ENCODE measurements at places on chromosomes 3 and 15.
A peak's percentile ranks its signal among the peaks of the same experiment; 100 is the strongest.

GRCh38 chr3:187833799-187834578 lies 88.7 kb upstream of the BCL6 start:
- DNase-seq: no peak

GRCh38 chr3:73511571-73512525 lies 112.9 kb downstream of the PDZRN3 start:
- DNase-seq: no peak

DNA sequence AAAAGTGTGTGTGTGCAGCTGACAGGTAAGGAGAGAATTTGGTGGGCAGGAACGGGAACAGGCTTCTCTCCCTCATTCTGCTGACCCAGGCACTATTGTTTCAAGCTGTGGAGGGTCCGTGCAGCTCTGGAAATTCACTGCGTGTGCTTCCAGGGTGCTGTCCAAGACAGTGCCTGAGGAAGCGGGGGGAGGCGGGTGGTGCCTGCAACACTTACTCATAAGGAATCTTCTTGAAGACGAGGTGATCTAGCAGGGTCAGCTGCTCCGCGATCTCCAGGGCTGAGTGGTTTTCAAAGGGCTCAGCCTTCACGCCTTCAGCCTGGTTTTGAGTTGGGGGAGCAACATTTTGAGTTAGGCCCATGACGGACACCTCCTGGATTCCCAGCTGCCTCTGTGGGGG lies 46.6 kb upstream of the CTSH start:
- no peak for DNase-seq

DNA sequence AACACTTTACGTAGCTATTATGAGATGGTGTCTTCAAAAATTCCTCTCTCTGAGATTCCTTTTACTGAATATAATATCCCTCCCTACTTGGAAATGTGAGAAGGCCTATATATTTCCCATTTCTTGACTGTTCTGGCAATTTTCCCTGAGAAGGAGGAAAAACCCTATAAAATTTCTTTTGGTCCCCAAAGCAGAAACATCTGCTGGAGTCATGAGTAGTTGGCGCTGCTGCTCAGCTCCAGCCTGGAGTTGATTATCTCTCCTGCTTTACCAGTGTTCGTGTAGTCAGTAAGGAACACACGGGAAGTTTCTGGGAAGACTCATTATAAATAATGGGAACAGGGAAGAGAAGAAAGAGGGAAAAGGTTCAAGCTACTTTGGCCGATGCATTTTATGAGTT lies 680.1 kb downstream of the EPHA3 start:
- DNase-seq: no peak

DNA sequence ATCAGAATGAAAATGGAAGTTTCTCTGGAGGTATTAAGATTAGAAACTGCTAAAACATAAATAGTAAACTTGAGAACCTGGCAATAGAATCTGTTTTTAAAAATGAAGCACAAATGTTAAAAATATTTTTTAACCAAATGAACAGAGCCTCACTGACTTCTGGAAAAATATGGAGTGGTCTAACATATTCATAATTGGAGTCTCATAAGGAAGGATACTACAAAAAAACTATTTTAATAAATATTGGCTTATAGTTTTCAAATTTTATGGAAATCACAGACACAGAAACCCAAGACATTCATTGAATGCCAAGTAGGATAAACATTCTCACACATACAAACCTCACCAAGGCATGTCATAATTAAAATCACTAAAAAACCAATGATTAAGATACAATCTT lies 23.6 kb upstream of the TASOR start:
- no peak for DNase-seq

DNA sequence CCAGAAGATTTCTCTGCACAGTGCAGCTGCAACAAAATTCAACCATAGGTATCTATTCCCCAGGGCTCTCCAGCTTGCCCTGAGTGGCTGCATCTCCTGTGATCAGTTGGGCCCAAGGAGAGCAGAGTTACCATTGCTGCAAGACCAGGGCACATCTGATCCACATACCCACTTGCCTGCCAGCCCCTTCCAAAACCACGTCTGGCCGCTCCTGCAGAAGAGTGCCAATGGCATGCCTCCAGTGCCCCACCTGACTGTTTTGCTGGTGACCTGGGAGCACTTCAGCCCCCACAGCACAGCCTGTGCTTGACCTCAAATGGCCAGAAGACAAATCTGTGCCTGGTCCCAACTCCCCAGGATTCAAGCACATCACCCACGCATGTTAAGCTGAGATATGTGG lies 526.1 kb upstream of the GBE1 start:
- no peak for DNase-seq

DNA sequence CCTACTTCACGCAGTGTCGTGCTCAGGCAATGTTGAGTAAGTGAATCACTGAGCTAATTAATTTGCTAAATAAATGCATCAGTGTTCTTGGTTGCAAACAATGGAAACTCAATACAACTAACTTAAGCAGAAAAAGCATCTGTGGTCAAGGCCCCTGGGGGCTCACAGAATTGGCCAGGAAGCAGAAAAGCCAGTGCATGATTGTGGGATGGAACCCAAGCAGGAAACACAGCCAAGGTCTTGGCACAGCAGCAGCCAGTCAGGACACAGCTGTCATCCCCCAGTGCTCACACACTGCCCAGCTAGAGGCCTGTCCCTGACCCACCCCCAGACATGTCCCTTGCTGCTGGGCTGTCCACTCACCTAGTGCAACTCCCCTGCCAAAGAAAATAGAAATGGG lies 85.9 kb downstream of the AQP9 start:
- no peak for DNase-seq

- peak; percentile 99 for DNase-seq
Measured at GRCh38 chr3:193805448-193805847, 212.4 kb downstream of the OPA1 start.

DNA sequence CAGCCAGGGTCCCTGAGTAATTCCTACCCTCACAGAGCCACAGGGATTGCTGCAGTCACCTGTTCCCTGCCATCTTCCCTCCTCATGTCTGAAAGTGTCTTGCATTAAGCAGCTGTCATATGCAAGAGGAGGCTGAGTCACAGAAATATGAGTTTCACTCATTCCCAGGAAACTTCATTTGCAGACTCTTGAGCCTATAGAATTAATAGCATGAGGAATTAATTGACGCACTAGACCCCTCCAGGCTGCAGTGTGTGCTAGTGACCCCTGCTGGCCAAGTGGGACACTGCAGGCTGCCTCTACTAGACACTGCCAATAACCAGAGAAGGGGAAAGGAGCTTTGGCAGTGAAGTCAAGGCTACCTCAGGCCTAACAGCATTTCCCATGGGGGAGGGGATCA lies 50.6 kb upstream of the SLC6A1 start:
- DNase-seq: no peak

- DNase-seq: no peak
Measured at GRCh38 chr15:90114451-90114901, 12.2 kb upstream of the IDH2 start.

DNA sequence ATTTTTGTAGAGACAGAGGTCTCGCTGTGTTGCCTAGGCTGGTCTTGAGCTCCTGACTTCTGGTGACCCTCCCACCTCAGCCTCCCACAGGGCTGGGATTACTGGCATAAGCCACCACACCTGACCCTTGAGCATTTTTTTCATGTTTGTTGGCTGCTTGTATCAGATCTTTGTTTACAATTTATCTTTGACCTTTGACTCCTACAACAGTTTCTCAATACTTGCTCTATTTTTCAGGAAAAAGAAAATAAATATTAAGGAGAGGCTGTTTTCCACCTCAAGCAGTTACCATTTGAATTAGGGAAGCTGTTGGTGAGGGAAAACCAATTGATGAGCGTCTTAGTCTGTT lies 44.5 kb downstream of the LIMD1 start:
- DNase-seq: no peak

DNA sequence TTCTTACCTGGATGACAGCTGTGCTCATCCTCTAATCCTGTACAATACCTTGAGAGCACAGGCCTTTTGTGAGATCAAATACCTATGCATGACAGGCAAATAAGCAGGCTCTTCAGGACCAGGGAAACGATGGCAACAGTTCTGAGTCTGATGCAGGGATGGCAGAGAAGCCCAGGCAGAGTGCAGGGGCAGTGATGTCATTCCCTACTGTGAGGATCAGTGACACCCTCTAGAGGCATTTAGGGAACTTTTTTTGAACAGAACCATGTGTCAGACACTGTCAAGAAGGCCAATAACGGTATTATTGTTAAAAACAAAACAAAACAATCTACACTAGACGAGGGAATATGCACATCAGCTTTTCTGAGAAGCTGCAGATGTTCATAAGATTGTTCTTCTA lies 314.8 kb upstream of the CTDSPL start:
- DNase-seq: peak; percentile 10

- DNase-seq: no peak
Measured at GRCh38 chr3:32973982-32974381, 22.5 kb downstream of the CCR4 start.

DNA sequence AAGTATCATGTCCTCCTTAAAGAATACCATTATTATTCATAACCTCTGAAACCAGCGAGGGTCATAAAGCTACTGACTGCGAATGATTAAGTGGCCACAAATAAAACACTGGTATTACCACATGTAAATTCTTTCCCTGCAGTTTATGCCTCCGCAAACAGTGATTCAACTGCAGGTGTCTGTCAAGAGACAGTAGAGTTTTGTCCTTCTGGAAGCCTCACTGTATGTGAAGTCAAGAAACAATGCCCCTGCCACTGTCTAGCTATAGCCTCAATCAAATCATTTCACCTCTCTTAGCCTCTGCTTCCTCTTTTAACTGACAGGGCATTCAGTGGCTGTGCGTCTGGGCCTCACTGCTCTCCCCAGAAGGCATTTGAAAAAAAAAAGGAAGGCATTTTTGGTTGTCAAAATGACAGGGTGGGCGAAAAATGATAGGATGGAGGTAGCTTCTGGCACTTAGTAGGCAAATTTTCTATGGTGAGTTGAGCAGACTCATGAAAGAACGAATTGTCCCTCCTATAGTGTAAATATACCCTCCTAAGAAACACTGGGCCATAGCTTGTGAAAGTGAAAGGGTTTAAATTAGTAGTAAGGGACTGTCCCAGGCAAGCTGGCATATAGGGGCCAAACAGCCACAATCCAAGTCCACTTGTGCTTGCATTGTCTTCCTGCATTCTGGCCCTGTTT lies 66.7 kb downstream of the FILIP1L start:
- DNase-seq: peak; percentile 93

- no peak for DNase-seq
Measured at GRCh38 chr3:123587401-123587800, 2.5 kb upstream of the HACD2 start.

DNA sequence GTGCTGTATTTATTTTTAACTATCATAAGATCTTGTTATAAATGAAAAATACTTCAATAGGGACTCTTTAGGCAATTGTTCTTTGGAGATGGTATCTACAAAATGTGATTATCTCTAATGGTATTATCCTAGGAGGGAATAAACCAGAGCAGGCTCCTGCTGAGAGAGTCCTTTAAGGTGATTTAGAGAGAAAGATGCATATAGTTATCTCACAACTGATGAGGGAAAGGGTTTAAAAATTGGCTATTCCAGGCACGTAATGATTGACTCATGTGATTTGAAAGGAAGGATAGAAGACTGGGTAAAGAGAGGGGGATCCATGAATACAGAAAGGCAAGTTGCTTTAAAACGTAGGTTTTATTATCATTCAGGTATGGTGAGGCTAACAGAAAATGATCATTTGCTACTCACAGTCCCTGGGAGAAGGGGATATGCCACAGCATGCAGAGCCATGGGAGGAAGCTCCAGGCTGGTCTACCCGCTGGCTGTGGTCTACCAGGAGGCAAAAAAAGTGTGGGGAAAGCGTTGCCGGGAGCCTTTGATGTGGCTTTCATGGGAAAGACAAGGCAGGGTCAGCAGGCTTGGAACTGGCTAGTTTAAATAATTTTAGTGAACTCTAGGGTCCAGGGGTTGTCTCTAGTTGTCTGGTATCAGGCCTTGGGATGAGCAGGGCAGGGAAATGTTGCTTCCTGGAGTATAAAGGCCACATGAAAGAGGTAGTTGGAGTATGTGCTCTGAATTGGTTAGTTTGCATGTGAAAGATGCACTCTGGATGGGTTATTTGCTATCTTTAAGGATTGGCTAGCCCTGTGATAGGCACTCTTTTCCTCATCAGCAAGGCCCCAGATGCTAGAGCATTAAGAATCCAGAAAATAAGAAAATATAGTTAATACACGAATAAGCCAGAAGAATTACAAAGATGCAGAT lies 798.4 kb upstream of the GRM7 start:
- no peak for DNase-seq

GRCh38 chr3:125433611-125434041 lies 58.5 kb upstream of the ZNF148 start:
- peak; percentile 26 for DNase-seq

DNA sequence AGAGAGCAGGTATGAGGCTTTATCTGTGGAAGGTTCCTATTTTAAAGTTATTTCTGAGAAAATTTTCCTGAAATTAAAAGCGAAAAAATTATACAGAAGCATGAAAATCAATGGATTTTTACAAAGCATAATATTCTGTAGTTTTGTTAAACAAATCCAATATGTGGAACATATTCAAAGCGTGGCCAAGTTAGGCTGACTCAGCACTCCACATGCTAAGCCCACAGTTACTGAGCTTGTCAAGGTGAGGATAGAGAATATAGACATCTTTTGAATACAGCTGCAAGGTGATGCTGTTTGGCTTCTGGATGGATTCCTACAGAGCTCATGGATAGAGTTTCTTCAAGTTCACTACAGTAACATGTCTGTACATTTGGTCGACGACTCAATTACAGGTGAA lies 302.5 kb downstream of the C3orf38 start:
- no peak for DNase-seq

GRCh38 chr15:89081878-89082277 lies 6.4 kb upstream of the ABHD2 start:
- DNase-seq: no peak

DNA sequence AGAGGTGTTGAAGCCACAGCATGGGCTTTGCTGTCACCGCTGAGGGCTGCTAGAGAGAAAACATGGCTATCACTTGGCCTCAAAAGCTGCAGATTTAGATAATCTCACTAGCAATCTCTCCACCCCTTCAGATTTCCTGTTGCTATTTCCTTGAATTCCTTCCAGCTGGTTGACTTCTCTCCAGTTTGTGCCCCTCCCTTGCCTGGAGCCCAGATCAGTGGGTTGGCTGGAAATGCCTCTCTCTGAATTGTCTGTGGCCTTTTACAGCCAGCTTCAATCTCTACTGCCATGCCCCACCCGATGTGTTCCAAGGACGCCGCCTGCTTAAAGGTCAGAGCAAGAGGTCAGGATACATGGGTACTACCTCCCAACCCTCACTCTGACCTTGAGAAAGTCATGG lies 294.1 kb downstream of the NTRK3 start:
- DNase-seq: no peak

All from A172 (cell line).